Breast epithelium (tissue), 4 donors: ENCODE measurements at places on chromosomes 6 and 20. TPM values are rescaled to one million over a fixed set of nuclear protein-coding genes. Genes with fewer than 3 reads are reported as not detected.

The EMILIN3 gene
- 1.3 TPM for total RNA-seq

The HTR1B gene
- not detected for total RNA-seq

The RGS17 gene
- total RNA-seq: 0.66 TPM

The ATAT1 gene
- 10.5 TPM for total RNA-seq

The METTL24 gene
- total RNA-seq: 0.96 TPM

The ADGRF5 gene
- 41.6 TPM for total RNA-seq

The LY6G5C gene
- total RNA-seq: 0.64 TPM

The UBE2V1 gene
- total RNA-seq: 81.6 TPM

The FGD2 gene
- total RNA-seq: 18.6 TPM

The LRRN4 gene
- total RNA-seq: 20.8 TPM

The PAX1 gene
- not detected for total RNA-seq
